HS-5 (cell line): ENCODE measurements at places on chromosomes 13 and 19.

- DNase-seq, result no peak
Measured at GRCh38 chr19:5932609-5933262, 18.7 kb downstream of the CAPS start.

DNA sequence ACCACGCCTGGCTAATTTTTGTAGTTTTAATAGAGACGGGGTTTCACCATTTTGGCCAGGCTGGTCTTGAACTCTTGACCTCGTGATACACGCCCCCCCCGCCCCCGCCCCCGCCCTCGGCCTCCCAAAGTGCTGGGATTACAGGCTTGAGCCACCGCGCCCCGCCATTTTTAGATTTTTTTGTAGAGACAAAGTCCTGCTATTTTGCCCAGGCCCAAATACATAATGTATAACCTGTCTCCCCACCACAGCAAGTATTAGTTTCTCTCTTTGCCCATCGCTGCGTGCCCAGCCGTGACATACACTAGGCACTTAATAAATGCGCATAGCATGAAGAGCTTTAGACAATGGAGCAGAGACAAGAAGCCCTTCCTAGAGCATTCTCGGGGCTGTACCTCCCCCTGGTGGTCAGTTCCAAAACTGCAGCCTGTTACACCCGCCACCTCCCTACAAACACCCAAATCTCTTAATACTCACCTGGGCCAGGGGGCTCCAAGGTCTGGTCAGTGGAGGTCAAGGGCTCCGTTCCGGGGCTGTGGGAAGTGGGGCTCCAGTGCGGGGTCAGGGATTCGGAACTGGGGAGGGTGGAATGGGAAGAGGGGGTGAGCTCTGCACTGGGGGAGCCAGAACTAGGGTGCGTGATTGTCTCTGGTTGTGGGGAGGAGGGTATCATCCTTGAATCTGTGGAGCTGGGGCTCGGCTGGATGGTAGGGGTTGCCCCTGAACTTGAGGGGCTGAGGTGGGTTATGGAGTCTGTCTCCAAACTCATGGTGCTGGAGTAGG, 22.5 kb downstream of the IQCN start:
- DNase-seq, result peak; percentile 49

DNA sequence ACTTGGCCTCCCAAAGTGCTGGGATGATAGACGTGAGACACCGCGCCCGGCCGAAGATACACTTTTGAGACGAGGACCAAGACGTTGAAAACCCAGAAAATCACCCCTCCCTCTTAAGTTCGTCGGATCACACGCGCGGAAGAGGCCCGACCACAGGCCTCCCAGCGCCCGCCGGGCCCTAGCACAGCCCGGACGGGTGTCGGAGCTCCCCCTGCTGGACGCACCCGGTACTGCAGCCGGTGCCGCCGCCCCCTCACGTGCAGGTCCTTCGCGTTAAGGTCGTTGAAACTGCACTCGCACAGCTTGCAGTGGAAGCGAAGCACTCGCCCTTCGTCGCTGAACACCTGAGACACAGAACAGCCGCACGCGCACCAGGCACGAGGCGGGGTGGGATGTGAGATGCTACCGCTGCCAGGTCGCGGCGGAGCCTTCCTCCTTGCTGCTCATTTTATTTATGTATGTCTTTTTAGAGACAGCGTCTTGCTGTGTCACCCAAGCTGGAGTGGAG, 35.7 kb upstream of the MATK start:
- no peak for DNase-seq

GRCh38 chr13:46077265-46077664, 24.7 kb upstream of the ZC3H13 start:
- no peak for DNase-seq

DNA sequence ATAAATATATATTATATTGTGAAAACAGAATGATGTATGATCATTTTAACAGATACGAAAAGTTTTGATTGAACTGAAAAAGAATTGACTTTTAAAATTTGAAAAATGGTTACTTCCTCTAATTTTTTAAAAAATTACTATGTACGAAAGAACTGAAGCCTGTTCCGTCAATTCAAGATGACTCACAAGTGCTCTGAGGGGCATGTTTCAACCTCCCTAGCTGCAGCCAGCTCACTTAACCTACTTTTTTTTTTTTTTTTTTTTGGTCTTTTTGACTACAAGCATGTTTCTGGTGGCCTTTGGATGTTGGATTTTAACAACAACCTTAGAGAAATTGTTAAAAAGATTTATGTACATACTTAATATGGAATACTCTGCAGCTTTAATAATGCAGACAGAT, 1139.3 kb downstream of the DIAPH3 start:
- no peak for DNase-seq

DNA sequence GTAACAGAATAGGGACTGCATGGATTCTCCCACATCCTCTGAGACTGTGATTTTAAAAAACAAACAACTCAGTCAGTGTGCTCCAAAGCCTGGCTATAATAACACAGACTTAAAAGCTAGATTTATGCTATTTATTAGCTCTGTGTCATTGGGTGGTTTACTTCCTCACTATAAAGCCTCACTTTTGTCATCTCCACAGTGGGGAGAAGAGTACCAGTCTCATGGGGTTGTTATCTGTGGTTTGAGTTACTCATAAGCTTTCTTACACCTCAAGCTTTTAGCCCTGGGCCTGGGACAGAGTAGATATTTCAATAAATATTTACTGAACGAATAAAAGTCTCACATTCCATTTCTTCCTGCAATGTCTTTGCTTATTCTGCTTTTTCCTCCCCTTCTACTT, 5.3 kb downstream of the RNASEH2B start:
- no peak for DNase-seq

- DNase-seq, result no peak
Measured at GRCh38 chr19:18708452-18709231, 25.2 kb downstream of the CRTC1 start.

- no peak for DNase-seq
Measured at GRCh38 chr13:45821811-45822210, 29.7 kb downstream of the SIAH3 start.

DNA sequence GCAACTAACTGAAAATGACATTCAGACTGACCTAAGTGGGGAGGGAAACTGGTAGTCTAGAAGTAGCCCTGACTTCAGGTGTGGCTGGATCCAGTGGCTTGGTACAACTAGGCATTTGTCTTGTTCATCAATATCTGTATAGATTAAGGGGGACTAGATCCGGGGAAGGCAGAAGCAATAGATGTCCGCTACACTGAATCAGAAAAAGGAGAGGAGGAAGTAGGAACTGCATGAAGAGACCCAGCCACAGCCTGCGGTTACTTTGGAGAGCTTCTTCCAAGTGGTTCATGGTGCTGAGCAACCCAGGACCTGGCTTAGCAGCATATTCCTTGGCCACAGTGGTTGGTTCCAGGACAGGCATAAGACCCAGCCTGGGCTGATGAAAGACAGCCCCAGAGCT, 9.9 kb upstream of the PRODH2 start:
- no peak for DNase-seq

DNA sequence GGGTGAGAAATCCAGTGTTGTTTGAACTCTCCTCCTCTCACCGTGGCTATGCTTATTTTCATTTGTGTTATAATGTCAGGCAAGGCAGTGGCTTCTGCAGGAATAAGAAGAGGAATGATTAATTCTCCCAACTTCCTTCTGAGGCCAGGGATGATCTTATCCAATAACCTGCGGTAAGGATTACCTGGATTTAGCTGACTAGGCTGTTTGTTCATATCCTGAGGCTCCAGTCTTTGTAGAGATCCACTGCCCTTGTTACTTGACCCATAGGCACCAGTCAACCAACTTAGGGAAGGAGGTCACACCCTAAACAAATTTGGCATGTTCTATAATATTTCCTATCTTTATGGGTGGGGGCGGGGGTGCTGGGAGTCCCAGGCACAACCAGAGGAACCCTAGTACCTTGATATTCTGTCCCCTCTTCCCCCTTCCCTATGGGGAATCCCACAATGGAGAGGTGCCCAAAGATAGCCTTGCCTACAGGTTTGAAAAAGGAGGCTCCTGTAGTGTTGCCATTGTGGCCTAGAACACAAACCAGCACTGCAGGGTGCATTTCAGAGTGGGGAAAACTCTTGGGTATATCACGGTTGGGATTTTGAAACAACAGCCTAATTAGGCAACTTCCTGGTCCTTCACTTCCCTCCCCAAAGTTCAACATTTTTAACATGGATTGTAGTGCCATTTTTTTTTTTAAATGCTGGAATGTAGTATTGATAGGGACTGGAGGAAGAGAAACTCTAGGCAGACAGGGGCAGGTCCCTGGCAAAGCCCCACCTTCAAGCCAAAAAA, 977.5 kb upstream of the SPRY2 start:
- DNase-seq, result no peak

- DNase-seq, result no peak
Measured at GRCh38 chr13:111966933-111967332, 100.0 kb upstream of the SOX1 start.

GRCh38 chr13:88189728-88190127, 518.6 kb downstream of the SLITRK5 start:
- no peak for DNase-seq

DNA sequence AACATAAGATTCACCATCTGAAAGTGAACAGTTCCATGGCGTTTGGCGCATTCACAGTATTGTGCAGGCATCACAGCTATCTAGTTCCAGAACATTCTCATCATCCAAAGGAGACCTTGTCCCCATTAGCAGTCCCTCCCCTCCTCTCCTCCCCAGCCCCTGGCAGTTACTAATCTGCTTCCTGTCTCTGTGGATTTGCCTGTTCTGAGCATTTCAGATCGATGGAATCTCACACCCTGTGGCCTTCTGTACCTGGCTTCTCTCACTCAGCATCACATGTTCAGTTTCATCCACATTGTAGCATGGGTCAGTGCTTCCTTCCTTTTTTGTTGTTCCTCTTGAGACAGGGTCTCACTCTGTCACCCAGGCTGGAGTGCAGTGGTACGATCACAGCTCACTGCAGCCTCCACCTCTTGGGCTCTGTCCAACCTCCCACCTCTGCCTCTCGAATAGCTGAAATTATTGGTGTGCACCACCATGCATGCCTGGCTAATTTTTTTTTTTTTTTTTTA, 34.6 kb downstream of the CRTC1 start:
- DNase-seq, result no peak

GRCh38 chr19:11745869-11746268, 7.1 kb upstream of the ZNF823 start:
- no peak for DNase-seq

DNA sequence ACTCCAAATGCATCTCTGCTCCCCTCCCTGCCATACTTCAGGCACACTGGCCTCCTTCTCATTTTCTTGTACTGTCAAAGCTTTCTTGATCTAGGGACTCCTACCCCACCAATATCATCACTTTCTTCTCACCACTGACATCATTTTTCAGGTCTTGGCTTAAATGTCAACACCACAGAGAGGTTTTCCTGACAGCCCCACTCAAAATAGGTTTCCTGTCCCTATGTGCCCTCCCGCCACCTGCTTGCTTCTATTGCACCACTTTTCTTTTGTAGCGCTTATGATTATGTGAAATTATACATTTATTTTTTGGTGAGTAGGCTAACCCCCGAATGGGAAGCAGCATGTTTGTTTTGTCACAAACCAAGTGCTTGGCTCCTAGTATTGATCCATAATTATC, 164.6 kb downstream of the NDFIP2 start:
- no peak for DNase-seq

GRCh38 chr19:49119411-49120324, at the start of gene PPFIA3:
Gene PPFIA3 (plus strand): TSS chr19:49119544. CDS start chr19:49127874, 8,330 bp downstream.
- no peak for DNase-seq

DNA sequence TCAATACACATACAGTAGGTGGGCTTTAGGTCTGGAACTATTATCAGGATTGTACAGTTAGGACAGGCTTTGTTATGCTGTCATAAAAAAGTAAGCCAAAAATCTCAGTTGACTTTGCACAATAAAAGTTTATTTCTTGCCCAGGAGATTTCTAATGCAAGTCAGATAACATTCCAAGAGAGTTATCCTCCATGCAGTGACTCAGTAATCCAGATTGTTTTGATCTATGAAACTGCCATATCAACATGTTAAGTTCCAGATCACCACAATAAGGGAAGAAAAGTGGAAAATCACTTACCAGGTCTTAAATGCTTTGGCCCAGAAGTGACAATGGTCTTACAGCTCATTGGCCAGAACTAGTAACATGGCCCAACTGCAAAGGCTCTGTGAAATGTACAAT, 636.2 kb upstream of the KLF12 start:
- DNase-seq, result no peak

DNA sequence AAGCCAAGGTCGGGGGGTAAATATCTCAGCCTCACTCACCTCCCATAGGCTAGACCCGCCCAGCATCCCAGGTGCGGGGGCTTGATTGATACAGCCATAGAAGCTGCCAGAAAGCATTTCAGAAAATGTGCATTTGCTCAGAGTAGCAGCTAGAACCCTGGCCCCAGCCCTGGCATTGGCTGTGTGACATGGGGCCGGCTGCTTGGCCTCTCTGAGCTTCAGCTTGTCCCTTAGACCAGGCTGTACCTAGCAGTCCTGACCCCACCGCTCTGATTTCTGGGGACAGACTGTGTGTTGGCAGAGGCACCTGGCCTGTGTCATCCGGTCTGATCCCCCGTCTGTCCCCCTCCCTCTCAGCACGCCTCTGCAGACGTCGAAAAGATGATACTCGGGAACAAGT, 15.4 kb downstream of the RAB8A start:
- DNase-seq, result no peak

DNA sequence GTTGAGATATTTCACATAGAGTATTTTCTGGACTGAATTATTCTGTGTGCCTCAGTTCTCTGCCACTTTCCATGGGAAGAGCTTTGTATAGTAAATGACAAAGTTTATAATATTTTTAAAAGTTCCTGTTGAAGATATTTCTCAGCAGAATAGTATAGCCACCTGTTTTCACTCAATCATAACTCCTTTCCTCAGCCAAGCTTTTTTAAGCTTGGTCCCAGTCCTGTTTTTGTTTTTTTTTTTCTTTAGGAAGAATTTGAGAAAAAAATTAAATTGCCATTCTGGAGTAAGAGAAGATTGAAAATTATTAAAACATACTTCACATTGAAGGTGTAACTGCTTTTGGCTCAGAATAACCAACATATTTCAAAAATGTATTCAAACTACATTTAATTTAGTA, 55.5 kb downstream of the ENOX1 start:
- DNase-seq, result no peak

DNA sequence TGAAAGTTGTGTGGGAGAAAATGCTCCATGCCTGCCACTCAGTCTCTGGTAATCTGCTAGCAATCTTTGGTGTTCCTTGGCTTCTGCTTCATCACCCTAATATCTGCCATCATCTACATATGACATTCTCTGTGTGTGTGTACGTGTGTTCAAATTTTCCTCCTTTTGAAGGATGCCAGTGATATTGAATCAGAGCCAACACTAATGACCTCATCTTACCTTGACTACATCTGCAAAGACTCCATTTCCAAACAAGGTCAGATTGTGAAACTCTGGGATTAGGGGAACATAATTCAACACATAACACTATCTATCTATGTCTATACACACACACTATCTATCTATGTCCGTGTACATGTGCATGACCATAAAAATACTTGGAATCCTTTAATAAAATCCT, 81.4 kb upstream of the IRS2 start:
- DNase-seq, result no peak

GRCh38 chr13:75321084-75321483, 160.9 kb downstream of the TBC1D4 start:
- no peak for DNase-seq

- DNase-seq, result peak; percentile 3
Measured at GRCh38 chr13:35139591-35139990, 197.5 kb downstream of the NBEA start.
